ENCODE measurements at places on chromosomes 2 and 18.

GRCh38 chr2:132776287-132776686 is 106.3 kb upstream of the LYPD1 start:
- DNase-seq, result no peak

DNA sequence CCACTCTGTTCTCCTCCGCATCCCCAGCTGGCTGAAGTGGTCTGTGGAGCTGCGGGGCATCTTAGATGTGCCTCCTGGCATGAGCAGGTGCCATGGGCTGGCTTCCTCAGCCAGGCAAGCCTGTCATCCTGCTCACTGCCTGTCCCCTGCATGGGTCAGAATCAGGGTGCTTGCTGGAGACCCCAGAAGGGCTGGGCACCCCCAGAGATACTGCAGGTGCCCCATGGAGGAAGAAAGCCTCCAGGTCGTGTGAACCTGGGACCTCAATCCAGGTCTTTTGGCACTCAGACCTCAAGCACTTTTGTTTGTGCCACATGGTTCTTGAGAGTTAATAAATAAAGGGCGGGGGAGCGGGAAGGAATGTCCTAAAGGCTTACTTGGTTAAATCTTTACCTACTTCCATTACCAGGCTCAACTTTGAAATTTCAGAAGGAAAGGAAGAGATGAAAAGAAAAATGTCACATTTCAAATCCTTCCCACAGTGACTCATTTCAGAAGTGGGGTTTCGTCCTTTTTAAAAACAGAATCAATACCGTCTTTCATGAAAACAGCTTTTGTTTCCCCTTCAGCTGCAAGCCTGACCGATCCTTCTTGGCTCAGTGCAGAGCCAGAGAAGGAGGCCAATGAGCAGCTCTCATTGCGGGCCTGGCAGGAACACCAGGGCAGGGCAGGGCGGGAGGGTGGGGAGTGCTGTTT is 69.9 kb downstream of the RHOB start:
- DNase-seq, result no peak

GRCh38 chr2:192357217-192357616 is 162.5 kb upstream of the TMEFF2 start:
- DNase-seq, result no peak

DNA sequence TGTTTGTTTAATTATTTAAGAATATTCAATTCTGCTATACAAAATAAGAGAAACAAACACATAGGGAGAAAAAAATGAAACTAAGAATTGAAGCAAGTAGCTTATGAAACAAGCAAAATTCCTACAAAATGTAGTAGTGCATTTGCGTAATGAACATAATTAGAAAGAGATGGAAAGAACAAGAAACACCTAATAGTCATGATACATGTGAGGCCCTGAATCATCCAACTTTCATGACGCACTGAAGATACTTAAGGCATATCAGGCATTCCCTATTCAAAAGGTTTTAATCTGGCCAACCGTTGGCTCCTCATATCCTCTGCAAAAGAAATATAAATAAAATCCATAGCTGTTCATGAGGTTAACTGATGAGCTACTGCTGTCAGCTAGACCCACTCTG is 14.5 kb upstream of the NAB1 start:
- no peak for DNase-seq

DNA sequence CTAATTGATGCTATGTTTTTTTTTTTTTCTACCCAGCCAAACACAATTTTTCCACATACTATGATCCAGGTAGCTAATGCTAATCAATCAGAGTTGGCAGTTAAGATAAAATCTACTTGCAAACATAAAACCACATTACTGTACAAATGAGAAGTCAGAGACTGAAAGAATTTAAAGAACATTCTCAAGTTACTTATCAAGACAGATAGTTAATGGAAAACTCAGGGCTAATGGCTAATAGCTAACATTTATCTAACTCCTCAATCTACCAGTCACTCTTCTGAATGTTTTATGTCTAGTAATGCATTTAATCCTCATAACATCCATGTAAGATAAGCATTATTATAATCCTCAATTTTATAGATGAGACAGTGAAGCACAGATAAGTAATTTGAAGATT is 537.6 kb upstream of the SETBP1 start:
- no peak for DNase-seq

GRCh38 chr18:55778788-55779690 is 191.0 kb upstream of the TCF4 start:
- DNase-seq, result peak; percentile 59

DNA sequence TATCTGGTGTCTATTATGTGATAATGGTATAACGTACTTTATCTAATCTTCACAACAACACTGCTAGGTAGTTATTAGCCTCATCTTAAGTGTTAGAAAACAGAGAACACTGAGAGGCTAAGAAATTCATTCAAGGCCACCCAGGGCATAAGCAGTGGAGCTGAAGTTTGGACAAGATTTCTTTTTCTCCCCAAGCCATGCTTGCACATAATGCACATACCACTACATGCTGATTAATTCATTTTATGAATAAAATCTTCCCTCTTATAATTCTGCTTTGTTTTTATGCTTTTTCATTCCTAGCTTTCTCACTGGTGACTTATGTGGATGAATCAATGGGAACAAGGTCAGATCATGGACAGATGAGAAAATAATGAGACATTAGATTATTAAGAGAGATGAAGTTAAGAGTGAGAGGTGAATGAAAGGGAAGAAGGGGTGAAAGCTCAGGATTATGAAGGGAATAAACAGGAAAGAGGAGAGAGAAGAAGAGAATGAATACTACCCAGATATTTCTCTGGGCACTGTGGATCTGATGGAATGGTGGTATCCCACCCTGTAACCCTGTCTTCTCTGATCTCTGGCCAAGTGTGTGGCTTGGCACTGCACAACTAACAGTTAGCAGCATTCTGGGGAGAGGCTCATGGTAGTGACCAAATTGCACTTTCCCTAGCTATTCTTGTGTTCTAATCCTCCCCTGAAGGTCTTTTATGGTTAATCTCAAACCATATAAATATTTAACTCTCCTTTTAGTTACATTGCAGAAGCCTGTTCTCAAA is 17.7 kb upstream of the GALNT3 start:
- DNase-seq, result no peak

DNA sequence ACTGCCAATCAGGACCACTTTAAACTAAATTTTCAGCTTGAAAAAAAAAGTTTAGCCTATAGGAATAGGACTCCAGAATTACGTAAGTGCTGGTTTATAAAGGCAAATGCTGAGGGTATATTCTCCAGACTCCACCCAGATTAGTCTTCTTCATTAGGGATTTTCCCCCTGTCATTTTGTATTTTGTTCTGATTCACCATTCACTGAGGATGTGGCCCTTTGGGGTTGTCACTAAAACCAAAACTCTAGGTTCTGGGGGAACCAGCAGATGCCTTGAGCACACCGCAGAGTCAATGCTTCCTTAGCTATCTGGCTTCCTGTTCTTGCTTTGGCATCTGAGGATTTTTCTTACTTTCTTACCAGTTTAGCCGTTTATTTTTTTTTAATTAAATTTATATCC is 10.5 kb downstream of the SCYGR4 start:
- DNase-seq, result no peak

- DNase-seq, result no peak
These were observed 530.0 kb downstream of the BCL11A start for GRCh38 chr2:60023256-60023985.

DNA sequence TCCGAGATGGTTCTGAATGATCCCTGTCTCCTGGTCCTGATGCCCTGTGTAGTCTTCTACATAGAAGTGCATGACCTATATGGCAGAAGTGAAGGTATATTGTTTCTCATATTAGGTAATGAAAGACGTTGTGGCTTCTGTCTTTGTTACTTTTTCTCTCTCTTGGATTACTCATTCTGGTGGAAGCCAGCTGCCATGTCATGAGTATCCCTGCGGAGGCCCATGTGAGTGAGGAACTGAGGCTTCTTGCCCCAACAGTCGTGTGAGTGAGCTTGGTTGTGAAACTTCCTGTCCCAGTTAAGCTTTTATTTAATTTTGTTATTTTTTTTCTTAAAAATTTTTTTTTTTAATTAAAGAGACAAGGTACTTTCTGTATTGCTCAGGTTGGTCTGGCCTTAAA is 134.7 kb downstream of the UBR3 start:
- DNase-seq, result no peak

DNA sequence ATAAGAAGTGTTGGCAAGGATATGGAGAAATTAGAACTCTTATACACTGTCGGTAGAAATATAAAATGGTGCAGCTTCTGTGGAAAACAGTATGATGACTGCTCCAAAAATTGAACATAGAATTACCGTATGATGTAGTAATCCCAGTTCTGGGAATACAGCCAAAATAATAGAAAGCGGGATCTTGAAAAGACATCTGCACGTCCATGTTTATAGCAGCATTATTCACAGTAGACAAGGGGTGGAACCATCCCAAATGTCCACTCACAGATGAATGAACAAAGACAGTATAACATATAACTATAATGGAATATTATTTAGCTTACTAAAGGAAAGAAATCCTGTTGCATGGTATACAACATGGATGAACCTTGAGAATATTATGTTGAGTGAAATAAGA is 257.7 kb downstream of the TDRD15 start:
- peak; percentile 38 for DNase-seq

DNA sequence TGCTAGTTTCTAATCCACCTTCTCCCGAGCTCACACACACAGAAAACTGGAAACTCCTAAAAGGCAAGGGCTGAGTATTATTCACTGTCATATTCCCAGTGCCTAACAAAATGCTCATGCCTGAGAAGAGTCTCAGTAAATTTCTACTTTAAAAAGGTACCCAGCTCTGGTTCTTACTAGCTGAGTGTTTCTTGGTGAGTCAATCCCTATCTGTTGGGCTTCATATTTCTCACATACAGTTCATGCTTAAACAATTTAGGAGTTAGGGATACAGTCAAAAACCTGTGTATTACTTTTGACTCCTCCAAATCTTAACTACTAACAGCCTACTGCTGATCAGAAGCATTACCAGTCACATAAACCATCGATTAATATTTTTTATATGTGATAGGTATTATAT is 204.9 kb downstream of the EN1 start:
- no peak for DNase-seq

GRCh38 chr2:234130777-234131181 is 80.3 kb downstream of the SPP2 start:
- DNase-seq, result no peak
